ENCODE measurements at places on chromosomes 2 and 18. TPM values are rescaled to one million over a fixed set of nuclear protein-coding genes. Genes with fewer than 3 reads are reported as not detected.

GRCh38 chr2:80113399-80113798 is 191.2 kb downstream of the LRRTM1 start:
- DNase-seq: no peak
- no peaks in the 10 kb centered on the region for H3K36me3 ChIP-seq
- H3K27ac ChIP-seq: no peak overlapping the region
- H3K4me3 ChIP-seq: no peak overlapping the region

- H3K36me3 ChIP-seq: no peaks in the 10 kb centered on the region
- H3K27ac ChIP-seq: no peak overlapping the region
- no peak overlapping the region for H3K4me3 ChIP-seq
- H3K4me1 ChIP-seq: no peaks in the 10 kb centered on the region
- DNase-seq: no peak
Measured at GRCh38 chr2:61771904-61772845, 81.7 kb downstream of the FAM161A start.

DNA sequence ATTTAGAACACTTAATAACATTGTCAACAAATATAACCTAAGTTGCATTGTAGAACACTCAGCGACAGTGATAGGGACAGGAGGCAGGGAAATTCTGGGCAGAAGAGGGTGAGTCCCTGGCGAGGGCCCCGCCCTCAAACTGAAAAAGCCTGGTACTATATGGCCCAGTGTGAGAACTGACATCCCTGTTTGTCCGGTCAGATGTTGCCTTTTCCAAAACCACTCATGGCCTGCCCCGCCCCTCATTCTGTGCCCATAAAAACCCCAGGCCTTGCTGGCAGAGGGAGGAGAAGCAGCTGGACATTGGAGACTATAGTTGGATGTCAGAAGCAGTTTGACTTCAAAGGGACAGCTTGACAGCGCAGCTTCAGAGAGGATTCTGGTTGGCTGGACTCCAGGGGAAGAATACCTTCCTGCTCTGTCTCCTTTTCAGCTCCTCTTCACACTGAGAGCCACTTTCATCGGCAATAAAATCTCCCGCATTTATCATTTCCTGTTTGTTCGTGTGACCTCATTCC is 47.0 kb downstream of the FAM117B start:
- H3K36me3 ChIP-seq: peaks cover 19% of the 10 kb centered on the region
- no peak for DNase-seq
- no peaks in the 10 kb centered on the region for H3K27me3 ChIP-seq
- no peak overlapping the region for H3K27ac ChIP-seq
- no peak overlapping the region for H3K4me3 ChIP-seq

GRCh38 chr2:47205576-47206141 is 50.6 kb upstream of the STPG4 start:
- DNase-seq: no peak
- H3K27me3 ChIP-seq: peaks cover 55% of the 10 kb centered on the region
- no peaks in the 10 kb centered on the region for H3K36me3 ChIP-seq
- no peak overlapping the region for H3K27ac ChIP-seq
- H3K4me3 ChIP-seq: no peak overlapping the region

GRCh38 chr18:12750076-12750714 is 47.4 kb downstream of the PSMG2 start:
- H3K4me1 ChIP-seq: peaks cover 11% of the 10 kb centered on the region
- H3K27ac ChIP-seq: peak overlapping the region; percentile 10
- H3K36me3 ChIP-seq: peaks cover 4% of the 10 kb centered on the region

GRCh38 chr18:46859855-46860254 is 57.5 kb downstream of the PIAS2 start:
- no peak overlapping the region for H3K4me3 ChIP-seq
- H3K27ac ChIP-seq: no peak overlapping the region
- no peaks in the 10 kb centered on the region for H3K27me3 ChIP-seq

DNA sequence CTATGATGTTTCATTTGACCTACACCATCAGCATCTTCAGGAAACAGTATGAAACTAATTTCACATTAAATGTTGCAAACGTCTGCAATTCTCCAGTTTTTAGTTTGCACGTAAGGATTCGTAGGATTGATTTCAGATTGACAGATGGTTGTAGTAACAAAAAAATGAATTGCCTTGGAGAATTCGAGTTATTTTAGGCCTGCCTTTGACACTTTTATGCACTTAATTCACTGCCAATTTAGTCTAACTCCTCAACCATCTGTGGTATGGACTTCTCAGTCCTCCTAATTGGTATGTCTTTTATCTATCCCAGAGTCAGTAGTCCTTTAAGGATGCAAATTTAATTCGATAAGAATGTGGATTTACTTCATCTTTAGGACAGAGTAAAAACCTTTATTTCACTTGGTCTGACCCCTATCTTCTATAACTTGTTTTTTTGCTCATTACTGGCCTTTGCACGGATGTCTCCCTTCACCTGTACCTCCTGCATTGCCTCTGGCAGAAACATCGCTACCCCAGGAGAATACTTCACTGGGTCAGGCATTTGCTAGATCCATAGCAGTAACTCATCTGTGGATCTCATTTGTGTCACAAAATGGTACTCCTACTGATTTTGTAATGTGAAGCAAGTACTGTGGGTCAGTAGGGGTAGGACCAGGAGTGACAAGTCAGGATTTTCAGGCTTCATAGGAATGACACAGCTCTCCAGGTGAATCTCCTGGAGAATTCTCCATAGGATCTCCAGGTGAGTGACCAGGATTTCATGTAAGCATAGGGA is 3.9 kb downstream of the RPL37A start:
- H3K27me3 ChIP-seq: no peaks in the 10 kb centered on the region
- H3K27ac ChIP-seq: peak overlapping the region; percentile 49
- H3K4me1 ChIP-seq: peaks cover 54% of the 10 kb centered on the region
- peak overlapping the region; percentile 47 for H3K4me3 ChIP-seq
- H3K36me3 ChIP-seq: peaks cover 55% of the 10 kb centered on the region

Gene CIDEA
- total RNA-seq: not detected

Gene SPEG
- total RNA-seq: not detected

- H3K27ac ChIP-seq: no peak overlapping the region
- H3K4me3 ChIP-seq: no peak overlapping the region
- peaks cover 4% of the 10 kb centered on the region for H3K36me3 ChIP-seq
- no peaks in the 10 kb centered on the region for H3K4me1 ChIP-seq
Measured at GRCh38 chr18:73696698-73697097, 450.9 kb downstream of the FBXO15 start.
